ENCODE measurements at places on chromosomes 5 and 9. TPM values are rescaled to one million over a fixed set of nuclear protein-coding genes. Genes with fewer than 3 reads are reported as not detected.

AP3B1 gene
- total RNA-seq = 69.6 TPM

DMRT3 gene
- total RNA-seq = not detected

TMEM252 gene
- not detected for total RNA-seq

TLE1 gene
- 117 TPM for total RNA-seq

C7 gene
- total RNA-seq = not detected

GABRA1 gene
- total RNA-seq = not detected
